ENCODE measurements at places on chromosomes 7 and 10.

- no peak for DNase-seq
Observed at GRCh38 chr10:317271-317769, 182.1 kb downstream of the ZMYND11 start.

DNA sequence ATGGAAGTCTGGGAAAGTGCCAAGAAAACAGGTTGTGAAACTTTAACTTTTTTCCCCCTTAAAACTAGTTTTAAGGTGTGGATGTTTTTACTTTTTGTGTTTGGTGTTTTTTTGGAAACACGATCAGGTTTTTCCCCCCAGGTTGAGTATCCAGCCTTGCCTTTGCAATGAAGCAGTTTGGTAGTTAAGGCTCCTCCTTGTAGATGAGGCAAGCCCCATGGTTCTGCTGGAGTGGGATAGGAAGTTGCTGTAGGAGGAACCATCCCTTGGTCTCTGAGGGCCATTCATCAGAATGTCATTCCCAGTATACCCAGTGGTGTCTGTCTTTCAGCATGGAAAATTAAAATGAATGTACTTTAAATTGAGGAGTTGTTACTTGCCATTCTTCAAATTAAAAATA is 2.7 kb downstream of the CUL1 start:
- DNase-seq = no peak

- no peak for DNase-seq
Observed at GRCh38 chr7:157969995-157970394, 617.6 kb downstream of the PTPRN2 start.

DNA sequence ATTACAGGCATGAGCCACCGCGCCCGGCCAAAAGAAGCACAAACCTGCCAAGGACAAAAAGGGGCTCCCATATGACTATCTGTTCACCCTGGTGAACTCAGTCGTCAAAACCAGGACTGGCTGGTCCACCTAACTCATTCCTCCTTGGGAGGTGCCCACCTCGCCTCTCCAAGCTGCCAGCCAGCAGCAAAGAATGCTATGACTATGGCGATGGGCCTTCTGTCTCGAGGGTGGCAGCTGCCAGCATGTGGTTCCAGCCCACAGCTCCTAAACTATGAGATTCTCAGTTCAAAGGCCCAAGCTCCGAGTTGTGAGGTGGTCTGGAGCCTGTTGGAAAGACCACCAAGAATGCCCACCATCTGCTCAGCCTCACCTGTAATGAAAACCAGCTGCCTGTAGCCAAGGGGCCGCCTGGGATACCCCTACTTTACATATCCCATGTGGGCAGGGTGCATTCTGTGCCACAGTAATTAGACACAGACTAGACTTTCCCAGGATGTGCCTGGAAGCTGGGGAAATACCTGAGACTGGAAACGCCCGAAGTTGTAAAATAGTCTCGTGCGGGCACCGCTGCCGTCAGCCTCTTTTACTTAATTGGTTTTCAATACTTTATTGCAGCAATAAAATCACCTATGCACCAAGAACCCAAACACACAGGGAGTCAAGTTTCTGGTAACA is 71.1 kb downstream of the ZRANB1 start:
- no peak for DNase-seq

- DNase-seq = no peak
Observed at GRCh38 chr10:117431160-117431559, 55.9 kb upstream of the PDZD8 start.

DNA sequence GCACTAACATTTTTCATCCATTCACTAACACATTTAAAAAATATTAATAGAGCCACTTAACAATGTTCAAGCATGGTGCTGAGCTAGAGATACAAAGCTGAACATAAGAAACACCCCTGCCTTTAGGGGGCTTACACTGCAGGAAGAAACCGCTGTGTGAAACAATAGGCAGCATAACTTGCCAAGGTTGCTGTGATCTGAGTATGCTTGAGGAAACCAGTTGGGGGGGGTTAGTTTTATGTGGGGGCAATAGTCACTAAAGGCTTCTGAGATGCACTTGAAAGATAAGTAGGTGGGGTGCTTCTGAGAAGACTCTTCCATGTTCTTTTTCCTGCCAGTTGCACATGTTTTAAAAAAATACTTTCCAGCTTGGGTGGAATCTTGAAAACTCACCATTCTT is 2.8 kb downstream of the RBM17 start:
- DNase-seq = no peak

DNA sequence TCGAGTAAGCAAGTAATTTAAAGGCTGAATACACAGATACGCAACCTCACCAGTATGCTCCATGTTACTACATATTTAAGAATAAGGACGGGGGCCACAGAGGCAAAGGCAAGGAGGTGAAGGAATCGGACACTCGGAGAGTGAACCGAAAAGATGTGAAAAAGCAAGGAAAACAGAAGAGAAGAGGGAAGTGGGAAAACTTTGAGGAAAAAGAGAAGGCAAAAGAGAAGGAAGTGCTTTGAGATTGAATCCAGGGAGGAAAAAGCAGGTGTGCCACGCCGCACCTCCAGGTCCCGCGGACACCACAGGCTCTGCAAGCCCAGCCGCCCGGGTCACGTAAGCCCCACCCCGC is 367 bp upstream of the AVL9 start:
- DNase-seq = no peak

GRCh38 chr10:8060010-8060703 is 5.7 kb downstream of the GATA3 start:
- DNase-seq = no peak

DNA sequence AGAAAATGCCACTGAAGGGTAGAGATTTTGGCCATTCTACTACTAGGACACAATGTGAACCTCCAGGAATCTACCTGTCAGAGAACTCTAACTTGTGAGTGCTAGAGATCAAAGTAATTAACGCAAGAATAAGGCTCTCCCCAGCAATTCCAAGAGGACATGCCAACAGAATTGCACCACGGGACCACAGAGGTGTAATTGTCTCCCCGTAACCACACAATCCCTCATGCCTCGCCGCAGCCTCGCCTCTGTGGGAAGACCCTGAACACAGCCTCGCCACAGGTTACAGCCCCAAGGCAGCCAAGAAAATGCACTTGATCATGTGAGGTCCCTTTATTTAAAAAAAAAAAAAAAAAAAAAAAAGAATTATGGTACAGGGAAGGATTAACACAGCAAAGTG is 29.5 kb downstream of the CDCA7L start:
- DNase-seq = no peak

GRCh38 chr10:130022086-130022485 is 58.0 kb upstream of the EBF3 start:
- DNase-seq = no peak

- DNase-seq = no peak
Observed at GRCh38 chr7:107876916-107877315, 14.1 kb upstream of the DLD start.

DNA sequence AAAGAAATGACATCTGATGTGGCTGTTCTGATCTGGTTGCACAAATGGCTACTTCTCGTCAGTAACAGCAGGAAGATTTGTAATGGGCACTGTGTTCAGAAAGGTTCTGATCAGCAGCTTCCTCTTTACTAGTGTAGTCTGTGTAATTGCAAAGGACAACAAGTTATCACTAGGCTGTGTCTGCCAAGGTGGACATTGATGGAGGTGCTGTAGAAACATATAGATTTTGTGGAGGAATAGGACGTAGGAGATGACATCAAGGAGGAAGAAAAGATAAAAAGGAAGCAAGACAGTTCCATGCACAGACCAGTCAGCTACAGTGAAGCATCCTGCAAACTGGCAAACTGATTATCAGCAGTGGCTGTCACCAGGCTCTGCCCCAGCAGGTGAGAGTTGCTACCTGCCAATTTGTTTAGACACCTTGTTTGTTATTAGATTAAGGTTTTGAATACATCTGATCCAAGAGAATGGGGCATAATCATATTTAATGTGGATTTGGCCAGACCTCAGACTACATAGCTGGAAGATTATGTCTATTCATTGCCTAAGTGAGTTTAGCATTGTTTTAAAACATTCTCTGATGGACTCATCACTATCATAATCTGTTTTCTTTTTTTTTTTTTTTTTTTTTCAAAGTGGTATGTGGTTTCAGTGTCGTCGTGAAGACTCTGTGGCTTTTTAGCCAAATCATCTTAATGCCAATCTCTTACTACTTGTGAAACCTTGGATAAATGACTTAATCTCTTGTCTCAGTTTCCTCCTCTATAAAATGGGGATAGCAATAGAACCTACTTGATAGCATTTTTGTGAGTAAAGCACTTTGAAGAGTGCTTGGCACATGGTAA is 417.9 kb upstream of the LRGUK start:
- DNase-seq = no peak

DNA sequence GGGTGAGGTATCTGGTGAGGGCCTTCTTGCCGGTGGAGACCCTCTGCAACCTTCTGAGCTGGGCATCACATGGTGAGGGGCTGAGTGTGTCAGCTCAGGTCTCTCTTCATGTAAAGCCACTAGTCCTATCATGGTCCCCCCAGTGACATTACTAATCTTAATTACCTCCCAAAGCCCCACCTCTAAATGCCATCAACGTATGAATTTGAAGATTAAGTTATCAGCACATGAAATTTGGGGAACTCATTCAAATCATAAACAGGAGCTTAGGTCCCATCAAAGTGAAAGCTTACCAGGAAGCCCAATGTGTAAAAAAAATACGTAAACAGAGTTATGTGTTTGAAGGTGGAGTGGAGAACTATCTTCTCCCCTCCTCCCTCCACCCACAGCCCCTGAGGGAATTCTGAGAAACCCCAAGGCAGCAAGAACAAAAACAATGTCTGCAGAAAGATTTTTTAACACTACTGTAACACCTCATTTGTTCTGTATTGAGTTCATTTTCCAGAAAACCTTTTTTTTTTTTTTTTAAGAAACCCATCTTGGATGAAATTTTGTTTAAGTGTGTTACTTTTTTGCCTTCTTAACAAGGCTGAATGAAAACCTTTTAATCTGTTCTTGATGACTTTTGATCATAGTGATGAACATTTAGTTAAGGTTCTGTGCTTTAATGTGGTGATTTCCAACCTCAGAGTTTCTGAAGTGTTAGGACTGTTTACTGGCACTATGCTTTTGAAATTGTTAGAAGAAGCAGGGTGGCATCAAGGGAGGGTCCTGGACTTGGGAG is 19.1 kb upstream of the PCGF5 start:
- no peak for DNase-seq

DNA sequence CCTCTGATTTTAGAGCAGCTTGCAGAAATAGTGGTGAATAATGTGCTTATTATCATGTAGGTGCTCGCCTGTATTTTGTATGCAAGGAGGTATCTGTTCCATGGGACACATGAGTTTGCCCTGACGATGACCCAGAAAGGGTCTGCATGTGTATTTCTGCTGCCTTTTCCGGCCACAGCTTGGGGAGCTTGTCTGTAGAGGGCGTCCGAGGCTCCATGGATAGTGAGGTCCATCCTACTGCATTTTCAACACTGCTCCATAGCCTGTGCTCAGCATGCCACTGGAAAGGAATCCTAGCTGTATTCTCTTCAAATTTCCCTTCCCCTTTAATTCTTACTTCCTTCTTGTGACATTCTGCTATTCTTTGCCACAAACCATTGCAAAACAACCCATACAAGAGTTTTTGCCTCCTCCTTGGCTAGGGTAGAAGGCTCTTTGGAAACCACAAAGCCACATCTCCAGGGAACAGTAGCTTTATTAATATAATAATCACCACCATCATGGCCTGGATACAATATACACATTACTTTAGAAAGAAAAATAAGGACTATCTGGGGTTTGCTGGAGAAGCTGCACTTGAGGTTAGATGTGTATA is 127.7 kb downstream of the DYNC1I1 start:
- DNase-seq = no peak

DNA sequence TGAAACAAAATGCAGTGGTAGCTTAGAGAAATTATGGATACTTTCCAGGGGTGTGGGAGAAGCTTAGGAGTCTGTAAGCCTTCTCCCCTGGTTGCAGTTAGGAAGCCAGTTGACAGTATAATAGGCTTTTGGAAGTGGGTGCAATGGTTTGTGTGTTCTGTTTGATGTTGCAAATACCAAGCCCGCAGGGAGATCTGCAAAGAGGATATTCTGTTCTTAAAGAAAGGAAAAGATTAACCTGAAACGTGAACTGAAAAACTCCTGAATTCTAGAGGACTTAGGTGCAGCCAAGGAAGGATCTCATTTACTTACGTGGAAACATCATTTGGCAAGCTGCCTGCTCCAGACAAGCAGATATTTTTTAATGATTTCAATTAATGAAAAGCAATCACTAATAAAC is 496.6 kb downstream of the AUTS2 start:
- DNase-seq = no peak

DNA sequence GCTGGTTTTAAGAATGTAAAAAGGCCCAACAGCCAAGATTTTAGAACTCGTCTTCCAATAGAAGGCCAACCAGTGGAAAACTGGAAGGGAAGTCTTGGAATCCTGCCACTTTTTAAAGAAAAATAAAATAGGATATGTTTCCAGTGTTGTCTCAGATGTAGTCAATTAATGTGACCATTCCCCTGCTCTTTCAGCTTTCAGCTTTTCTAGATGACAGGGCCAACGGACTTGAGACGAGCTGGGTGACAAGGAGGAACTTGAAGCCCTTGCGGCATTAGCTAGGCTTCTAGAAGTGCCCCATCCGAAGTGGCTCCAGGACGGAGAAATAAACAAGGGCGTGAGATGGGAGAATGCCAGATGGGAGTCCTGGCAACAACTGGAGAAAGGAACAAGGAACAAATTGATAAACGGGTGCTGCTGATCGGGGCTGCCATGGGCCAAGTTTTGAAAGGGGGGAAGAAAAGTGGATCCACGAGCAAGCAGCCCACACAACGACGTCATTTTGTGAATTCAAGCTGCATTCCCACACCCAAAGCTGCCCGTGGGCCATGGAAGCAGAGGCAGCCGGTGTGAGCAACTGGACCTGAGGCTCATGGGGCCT is 42.3 kb downstream of the CTBP2 start:
- no peak for DNase-seq

DNA sequence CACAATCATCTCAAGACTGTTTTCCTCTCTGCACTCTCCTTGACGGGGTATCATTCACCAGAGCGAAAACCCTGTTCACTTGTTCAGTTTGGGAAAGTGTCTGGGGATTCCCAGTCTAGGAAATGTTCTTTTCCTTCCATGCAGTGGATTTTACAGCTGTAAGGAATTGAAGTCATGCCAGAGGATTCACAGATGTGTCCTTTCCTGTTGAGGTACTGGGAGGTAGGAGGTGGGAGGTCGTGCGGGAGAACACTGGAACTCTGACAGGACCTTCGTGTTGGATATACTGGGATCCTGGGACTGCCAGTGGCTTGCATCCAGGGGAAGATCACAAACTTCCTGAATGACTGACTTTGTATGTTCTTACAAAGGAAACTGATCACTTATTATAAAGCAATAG is 185.5 kb downstream of the BMPER start:
- no peak for DNase-seq

Measured in stimulated activated CD8-positive, alpha-beta memory T cell treated with anti-CD3 and anti-CD28 coated beads, Interleukin-15, amount 100 ng/mL, for 24 hours (primary cell).